Central memory CD8-positive, alpha-beta T cell (primary cell): ENCODE measurements at places on chromosomes 16 and 17.
A peak's percentile ranks its signal among the peaks of the same experiment; 100 is the strongest.

DNA sequence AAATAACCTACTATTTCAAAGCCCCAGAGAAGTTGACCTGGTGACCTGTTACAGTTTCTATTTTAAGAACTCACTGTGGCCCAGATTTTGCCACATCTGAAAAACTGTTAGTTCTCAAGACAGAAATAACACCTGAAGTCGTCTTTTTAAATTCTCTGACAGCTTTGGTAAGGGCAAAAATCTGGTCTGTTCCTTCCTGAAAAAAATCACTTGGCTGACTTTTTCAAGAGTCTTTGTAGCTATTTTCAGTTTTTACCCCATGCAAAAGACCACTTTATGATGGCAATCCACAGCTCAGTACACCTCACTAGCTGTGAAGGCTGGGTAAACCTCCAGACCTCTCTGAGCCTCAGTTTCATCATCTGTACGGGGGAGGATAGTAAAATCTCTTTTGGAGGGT lies 60.7 kb upstream of the SREBF1 start:
- no peak for DNase-seq

GRCh38 chr17:56896217-56896967 lies 17.5 kb downstream of the TRIM25 start:
- DNase-seq: no peak

DNA sequence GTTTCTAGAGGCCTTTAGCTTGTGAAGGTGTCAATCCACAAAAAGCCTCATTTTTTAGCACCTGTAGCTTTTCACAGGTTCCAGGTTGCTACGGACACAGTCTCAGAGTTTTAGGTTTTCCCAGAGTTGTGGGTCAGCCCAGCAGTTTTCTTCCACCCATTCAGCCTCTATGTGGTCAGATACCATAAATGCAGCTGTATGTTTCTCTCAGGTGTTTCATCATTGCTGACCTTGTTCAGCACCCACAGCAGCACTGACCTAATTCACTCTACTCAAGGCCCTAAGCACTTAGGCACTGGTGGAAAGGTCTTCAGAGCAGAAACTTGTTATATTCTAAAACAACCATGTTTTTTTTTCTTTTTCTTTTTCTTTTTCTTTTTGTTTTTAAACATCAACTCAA lies 15.0 kb upstream of the SPACA3 start:
- no peak for DNase-seq

- no peak for DNase-seq
These were observed 541 bp downstream of the ZNF18 start for GRCh38 chr17:11996722-11997146.

DNA sequence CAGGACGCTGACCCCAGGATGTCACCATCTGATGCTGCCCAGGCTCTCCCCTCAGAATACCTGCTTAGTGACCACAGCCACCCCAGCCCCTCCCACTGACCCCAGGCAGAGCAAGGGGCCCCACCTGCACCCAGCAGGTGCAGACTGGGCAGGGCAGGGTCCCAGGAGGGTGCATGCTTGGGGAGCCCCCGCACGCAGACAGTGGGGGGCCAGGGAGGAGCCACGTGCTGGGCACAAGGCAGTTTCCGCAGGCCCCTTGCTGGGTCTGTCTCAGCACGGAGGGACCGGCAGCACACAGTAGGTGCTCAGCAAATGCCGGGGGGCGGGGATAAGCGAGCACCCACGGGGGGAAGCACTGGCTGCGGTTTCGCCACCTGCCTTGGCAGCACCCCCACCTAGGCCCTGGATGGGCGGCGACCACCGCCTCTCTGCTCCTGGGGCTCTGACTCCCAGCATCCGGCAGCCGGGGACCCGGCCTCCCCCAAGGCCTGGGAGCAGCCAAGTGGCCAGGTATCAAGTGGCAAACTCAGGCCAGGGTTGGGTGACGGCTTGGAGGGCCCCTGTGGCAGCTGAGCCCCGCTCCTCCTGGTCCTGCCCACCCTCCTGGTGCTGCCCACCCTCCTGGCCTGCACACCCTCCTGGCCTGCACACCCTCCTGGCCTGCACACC lies 18.7 kb upstream of the SSTR5 start:
- DNase-seq: no peak

DNA sequence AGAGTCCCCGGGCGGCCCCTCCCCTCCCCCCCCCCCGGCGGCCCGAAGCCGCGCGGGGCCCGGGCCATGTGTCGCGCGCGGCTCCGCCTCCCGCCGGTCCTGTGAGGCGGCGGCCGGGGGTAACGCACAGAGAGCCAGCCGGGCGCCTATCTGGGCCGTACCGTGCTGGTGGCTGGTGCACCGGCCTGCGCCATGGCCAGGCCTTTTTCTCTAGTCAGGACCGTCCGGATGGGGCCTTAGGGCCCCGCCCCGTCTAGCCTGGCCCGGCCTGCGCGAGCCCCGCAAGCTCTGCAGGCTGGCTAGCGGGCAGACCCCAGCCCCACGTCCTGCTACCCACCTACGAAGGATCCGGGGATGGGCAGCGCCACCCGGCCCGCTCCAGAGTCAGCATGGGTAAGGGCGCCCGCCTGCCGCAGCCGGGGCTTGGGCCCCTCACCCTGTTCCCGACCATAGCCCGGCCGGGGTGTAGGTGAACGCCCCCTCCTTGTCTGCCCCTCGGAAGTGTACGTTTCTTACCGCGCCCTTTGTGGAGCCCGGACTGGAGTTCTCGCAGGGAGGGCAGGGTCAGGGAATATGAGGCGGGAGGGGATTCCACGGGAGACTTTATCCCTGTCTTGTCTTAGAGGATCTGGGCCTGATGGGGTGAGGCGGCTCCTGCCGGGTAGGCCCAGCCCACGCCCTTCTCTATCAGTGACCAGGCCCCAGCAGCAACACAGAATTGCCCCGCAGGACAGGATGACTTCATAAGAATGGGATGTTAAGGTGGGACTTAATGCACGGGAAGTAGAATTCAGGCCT lies at the start of gene CENPT:
Gene CENPT (minus strand): TSS at position 630 of the 798 bp plus-strand sequence. CDS start 13,834 bp downstream, outside the sequence.
- DNase-seq: no peak

GRCh38 chr16:68644715-68645493 lies at the start of gene CDH3:
CDH3 (plus strand) TSS chr16:68645310; CDS start chr16:68645380, 70 bp downstream.
- DNase-seq: no peak

GRCh38 chr16:52727849-52728248 lies 180.9 kb upstream of the TOX3 start:
- no peak for DNase-seq

DNA sequence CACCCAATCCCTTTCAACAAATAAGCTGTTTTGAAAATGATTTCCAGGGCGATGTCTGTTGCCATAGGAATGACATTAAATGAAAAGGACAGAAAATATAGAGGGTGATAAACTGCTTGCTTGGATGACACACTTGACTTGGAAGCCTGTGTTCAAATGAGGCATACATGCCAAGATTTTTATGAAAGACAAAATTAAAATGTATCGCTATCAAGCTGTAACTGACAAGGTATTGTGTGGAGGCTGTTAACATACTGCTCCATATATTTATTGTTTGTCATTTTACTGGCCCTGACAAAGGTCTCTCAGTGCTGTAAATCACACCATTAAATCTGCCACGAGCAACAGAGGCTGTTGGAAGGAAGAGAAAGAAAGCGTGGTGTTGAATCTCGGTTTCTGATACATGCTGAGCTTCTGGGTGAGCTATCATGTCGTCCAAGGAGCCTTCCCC lies 456.2 kb upstream of the SALL1 start:
- DNase-seq: no peak

GRCh38 chr17:67221062-67221998 lies 23.7 kb downstream of the HELZ start:
- DNase-seq: peak; percentile 29

GRCh38 chr17:8800656-8801055 lies 1.5 kb upstream of the MFSD6L start:
- DNase-seq: no peak

DNA sequence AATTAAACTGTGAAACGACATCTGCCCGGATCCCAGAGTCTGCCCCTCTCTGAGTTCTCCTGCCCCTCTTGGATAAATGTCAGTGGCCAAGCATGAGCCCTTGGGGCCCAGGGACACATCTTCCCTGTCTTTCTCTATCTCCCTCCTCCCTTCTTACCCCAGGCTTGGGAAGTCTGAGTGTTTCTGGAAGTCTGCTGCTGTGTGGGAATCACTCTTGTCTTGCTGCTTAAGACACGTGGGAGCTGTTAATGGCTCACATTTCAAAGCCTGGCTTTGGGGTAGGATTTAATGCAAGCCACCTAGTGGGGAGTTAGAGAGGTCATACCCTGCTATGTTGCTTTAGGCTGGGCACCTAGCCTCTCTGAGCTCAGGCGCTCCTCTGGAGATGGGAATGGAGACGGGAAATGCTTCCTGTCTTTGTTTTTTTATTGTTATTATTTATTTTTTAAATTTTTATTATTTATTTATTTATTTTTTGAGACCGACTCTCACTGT lies 218.5 kb upstream of the CIBAR2 start:
- DNase-seq: no peak

- no peak for DNase-seq
These were observed 67.9 kb downstream of the BCAS3 start for GRCh38 chr17:60745544-60745943.

DNA sequence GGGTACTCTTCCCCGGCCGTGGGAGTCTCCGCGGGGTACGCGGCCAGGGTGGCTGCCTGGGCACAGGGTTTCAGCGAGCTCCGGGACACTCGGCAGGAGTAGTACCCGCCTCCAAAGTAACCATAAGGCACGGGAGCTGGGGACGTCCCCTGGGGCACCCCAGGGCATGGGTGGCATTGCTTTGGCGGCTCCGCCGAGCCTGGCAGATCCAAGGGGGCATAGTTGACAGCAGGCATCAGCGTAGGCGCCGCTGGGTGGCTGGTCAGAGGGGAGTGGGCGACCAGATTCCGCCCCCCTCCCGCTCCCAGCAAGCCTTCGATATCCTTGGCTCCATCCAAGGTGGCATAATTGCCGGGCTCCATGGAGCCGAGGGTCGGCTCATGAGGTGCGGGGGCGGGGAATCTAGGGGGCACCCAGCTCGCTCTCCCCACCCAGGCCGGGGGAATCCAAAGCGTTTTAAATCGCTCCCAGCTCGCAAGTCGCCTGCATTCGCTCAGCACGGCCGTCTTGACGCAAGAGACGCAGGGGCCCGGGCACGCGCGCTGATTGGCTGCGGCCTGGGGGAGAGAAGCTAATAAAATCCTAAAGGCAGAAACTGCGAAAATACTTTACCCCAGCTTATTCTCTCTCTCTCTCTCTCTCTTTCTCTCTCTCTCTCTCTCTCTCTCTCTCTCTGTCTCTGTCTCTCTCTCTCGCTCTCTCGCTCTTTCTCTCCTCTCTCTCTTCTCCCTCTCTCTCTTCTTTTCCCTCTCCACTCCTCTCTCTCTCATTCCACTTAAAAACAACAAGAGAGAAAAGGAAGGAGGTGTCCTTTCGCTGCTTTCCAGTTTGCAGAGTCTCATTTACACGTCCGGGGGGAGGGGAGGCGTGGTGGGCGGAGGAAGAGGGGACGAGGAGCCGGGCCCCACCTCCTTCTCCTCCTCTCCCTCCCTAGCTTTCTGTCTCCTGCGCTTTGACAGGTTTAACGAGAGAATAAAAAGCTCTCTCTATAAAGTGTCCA lies at the start of gene HOXB13:
Gene HOXB13 (minus strand): TSS at position 519 of the 1,000 bp plus-strand sequence. CDS start 157 bp downstream, at position 362.
- DNase-seq: no peak
